ENCODE measurements at places on chromosomes 13 and 19. TPM values are rescaled to one million over a fixed set of nuclear protein-coding genes. Genes with fewer than 3 reads are reported as not detected.
A peak's percentile ranks its signal among the peaks of the same experiment; 100 is the strongest.

The GGACT gene
- total RNA-seq, result 3.9 TPM

The POLD1 gene
- 13.9 TPM for total RNA-seq

The SYNGR4 gene
- total RNA-seq, result not detected

GRCh38 chr19:7509625-7510024, 6.3 kb upstream of the ZNF358 start:
- no peak for DNase-seq

DNA sequence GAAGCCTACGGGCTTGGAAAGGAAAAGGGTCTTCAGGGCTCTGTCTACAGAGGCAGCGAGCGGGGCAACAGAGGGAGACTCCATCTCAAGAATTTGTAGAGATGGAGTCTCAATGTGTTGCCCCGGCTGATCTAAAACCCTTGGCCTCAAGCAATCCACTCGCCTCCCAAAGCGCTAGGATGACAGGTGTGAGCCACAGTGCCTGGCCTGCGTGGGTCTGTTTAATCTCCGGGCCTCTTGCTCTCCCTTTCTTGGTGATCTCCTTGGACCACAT, 8.1 kb downstream of the RPS9 start:
- DNase-seq, result no peak

DNA sequence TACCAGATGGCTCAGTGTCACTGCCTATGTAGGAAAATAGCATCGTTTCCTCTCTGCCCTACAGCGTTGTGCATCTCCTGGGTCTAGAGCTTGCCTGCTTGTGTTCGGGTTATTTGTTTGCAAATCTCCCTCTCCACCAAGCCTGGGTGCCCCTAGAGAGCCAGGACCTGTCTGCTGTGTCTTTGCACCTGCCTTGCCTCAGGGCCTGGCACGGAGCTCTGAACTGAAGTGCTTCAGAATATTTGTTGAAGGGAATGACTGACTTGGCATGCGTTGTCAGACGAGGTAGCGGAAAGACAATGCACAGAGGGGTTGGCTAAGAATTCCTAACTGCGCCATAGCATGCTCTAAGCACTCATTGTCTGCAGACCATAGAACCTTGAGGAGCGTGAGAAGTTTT, 263.4 kb downstream of the FGF9 start:
- DNase-seq, result no peak

DNA sequence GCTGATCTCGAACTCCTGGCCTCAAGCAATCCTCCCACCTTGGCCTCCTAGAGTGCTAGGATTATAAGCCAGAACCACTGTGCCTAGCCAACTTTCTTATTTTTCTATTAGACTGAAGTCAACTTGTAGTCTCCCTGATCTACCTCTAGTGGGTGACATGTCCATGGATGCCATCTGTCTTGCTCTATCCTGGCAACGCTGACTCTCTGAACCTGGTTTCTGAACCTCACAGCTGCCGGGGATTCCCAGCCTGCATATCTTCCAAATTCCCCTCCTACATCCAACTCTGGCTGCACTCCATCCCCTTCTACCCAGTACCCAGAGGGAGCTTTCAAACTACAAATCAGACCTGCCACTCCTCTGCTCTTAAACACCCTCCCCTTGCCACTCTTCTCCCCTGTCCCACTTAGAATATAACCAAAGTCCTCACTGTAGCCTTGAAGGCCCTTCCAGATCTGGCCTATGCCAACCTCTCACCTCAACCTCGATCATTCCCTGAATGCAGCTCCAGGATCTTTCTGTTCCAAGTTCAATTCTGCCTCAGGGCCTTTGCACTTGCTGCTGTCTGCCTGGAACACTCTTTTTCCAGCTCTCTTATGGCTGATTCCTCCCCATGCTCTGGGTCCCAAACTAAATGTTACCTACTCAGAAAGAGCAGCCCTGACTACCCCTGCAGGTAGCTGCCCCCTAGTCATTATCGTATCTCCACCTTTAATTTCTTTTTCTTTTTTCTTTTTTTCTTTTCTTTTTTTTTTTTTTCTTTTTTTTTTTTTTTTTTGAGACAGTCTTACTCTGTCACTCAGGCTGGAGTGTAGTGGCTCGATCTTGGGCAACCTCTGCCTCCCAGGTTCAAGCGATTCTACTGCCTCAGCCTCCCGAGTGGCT, 2.2 kb downstream of the CLIP3 start:
- DNase-seq, result no peak

GRCh38 chr13:26541678-26542568, 15.6 kb upstream of the WASF3 start:
- no peak for DNase-seq

- no peak for DNase-seq
Observed at GRCh38 chr13:114002771-114003321, 29.0 kb upstream of the C13orf46 start.

DNA sequence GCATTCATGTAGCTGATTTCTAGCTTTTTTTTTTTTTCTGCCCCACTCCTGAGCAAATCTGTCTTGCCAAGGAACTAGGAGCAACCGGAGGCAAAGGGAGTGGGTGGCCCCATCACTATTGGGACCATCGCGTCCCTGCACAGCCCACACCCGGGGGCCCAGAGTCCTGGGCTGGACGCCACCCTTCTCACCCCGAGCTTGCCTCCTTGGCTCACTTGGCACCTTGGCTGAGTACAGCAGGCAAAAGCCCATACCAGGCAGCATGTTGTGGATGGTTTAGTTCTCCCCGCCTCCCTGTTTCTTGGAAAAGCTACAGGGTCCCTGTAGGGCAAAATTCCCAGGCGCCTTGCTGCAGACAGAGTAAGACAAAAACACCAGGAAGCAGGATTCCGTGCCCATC, 13.7 kb downstream of the SMIM24 start:
- DNase-seq, result no peak

DNA sequence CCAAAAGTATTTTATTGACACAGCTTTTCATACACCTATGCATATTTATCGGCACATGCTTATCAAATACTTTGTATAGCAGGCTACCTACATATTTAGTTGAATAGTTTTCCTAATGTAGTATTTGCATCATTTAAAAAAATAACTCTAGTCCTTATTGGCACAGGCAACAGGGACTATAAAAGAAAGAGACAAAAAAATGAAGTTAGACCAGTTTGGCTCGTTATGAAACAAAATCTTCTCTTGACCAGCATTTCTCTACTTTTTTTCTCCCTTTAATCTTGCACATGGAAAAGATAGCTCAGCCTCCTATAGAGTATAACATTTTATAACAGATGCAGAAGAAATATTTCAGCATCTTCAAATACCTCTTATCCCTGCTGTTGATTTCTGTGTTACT, 794.8 kb upstream of the MIR17HG start:
- DNase-seq, result no peak

GRCh38 chr13:112952759-112953551, 16.1 kb upstream of the MCF2L start:
- peak; percentile 59 for DNase-seq

- no peak for DNase-seq
Observed at GRCh38 chr13:50512474-50513299, 330.8 kb downstream of the DLEU7 start.
